Activated CD4-positive, alpha-beta T cell treated with anti-CD3 and anti-CD28 coated beads, Interleukin-2, amount 10 ng/mL, durations not matched to agents 24 days and 14 days (primary cell): ENCODE measurements at places on chromosomes 5 and 9.

DNA sequence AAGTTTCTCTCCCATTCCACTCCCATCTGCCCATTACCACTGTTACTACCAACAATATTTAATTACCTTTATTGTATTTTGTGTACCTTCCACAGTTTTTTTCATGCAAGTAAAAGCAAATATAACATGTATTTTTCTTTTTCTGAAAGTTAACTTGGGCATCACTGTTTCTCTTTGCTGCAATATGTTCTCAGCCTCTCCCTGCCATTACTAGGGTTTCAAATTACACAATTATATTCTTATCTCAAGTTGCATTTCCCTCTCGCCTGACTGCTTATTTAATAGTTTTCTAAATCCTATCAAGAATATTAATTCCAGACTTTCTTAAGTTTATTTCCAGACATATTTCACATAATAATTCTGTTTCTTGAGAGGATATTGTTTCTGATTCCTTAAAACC, 46.9 kb upstream of the GAS1 start:
- DNase-seq = no peak

DNA sequence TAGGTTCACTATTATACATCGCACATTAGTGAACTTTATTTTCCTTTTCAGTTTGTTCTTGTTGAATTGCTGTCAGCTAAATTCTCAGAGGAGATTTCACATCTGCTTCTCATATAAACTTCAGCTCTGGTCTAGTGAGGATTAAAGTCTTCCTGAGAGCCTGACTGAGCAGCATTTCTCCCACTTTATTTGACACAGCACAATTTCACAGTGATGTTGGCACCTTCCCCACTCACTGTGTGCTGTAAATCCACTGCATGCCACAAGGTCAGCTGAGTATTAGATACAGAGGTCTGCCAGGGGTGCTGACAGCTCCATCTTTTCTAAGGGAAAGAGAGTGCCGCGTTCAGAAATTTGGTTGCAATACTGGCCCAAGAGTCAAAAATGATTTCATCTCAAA, 567.4 kb downstream of the PRR16 start:
- no peak for DNase-seq

DNA sequence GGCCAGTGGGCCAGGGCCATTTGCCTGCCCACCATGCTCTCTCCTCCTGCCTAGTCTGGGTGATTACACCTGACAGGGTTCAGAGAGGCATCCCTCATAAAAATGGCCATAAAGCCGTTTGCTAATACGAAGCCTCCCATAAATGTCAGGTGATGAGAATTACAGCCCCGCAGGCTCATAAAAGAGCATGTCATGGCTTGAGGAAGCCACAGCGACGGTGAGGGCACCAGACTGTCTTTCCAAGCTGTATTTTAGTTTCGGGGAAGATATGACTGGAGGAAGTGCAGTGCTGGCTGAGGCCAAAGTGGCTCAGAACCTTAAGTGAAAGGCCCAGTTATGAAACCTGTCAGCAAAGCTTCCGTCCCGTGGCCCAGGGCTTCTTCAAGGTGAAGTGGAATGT, 18.5 kb upstream of the TCERG1 start:
- no peak for DNase-seq

DNA sequence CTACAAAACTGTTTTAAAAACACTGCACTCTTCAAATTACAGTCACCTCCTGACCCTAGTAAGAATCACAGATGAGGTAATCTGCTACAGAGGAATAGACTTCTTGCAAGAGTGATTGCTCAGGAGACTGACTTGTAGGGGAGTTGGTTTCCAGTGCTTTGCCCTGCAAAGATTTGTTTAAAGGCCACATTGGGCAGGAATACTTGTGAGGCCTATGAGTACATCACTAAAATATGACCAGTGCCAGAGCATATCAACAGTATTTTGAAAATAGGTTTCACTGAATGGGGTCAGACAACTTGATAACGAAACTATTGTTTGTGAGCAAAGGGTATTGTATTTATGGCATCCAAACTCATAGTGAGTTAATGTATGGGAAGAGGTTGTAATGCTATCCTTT, 21.5 kb upstream of the CTNND2 start:
- DNase-seq = no peak

DNA sequence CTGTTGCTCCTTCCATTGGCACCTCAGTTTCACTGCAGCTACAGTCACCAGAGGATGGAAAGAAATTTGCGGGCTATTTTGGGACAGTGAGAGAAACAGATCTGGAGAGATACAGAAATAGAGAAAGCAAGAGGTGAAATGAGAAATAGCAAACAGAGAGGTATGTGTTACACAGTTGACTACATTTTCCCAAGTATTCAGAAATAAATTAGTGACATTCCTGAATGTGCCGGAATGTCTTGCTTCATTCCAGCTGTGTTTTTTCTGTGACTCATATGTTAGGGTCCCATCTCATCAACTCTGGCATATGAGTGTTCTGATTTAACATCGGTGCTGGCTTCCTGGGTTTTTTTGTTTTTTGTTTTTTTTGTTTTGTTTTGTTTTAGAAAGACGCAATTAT, 63.8 kb upstream of the ZNF462 start:
- DNase-seq = no peak

DNA sequence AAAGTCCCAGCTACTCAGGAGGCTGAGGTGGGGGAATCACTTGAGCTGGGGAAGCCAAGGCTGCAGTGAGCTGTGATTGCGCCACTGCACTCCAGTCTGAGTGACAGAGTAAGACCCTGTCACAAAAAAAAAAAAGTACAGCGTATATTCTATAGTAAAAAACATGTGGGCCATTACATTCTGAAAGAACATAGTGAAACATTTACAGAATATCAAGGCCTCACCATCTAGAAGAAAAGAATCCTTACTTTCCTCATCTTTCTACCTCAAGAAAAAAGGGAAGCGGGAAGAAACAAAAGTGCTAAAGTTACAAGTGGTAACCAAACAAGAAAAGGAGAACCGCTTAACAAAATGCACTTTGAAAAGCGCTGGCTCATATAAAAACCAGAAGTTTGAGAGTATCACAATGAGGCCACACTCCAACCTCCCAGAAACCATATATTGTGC, 5.7 kb upstream of the SYK start:
- no peak for DNase-seq

DNA sequence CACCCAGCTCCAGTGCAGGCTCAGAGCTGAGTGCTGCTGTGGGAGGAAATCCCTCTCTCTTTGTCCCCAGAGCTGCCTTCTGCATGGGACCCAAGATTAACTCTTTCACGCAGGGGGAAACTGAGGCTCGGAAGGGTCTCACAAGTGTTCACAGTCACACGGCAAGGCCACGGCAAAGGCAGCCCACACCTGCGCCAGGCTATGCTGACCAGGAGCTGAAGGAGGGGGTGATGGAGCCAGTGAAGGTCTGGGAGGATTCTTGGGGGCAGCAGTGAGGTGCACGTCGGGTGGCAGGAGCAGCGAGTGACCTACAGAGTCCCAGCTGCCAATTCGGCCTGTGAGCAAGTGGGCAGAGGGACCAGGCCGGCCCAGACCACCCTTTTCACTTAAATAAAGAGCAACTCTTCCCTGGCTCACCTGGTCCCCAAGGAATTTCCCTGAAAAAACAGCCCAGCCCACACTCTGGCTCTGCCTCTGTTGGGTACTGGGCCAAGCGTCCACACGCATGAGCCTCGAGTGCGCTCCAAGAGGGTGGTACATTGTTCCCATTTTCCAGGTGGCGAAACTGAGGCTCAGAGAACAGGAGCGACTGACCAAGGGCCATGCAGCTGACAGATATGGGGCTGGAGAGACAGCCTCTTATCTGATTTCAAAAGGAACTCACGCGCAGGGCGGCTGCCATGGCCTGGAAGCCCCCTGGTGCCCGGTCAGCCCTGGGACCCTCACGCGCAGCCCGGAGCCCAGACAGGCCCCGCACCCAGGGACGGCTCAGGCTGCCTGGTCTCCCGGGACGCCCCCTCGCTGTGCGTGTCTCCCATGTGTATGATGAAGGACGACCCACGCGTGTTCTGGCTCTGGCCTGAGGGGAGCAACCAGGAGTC, 28.2 kb downstream of the SARDH start:
- DNase-seq = no peak

- no peak for DNase-seq
Measured at GRCh38 chr5:122141751-122142150, 12.4 kb downstream of the ZNF474 start.

DNA sequence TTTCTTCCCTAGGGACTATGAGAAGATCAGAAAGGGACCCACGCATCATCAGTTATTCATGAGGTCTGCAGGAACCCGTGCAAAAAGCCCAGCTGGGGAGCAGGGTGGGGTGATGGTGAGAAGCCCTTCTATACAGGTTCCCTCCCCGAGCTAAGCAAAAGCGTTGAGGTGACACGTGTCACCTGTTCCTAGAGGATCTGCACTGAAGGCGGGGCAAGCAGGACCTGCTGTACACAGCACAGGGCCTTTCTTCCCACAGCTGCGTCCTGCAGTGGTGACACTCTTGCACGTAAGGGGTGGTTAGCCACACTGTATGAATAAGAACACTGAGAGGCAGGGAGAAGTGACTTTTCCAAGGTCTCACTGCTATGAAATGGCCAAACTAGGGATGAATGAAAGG, 37.2 kb upstream of the SH3PXD2B start:
- no peak for DNase-seq

- DNase-seq = no peak
Measured at GRCh38 chr5:127063257-127063913, 9.9 kb downstream of the C5orf63 start.

GRCh38 chr5:138465261-138466124, at the start of gene EGR1:
EGR1 (plus strand) TSS chr5:138465479; CDS start chr5:138465762, 283 bp downstream.
- peak; percentile 98 for DNase-seq

DNA sequence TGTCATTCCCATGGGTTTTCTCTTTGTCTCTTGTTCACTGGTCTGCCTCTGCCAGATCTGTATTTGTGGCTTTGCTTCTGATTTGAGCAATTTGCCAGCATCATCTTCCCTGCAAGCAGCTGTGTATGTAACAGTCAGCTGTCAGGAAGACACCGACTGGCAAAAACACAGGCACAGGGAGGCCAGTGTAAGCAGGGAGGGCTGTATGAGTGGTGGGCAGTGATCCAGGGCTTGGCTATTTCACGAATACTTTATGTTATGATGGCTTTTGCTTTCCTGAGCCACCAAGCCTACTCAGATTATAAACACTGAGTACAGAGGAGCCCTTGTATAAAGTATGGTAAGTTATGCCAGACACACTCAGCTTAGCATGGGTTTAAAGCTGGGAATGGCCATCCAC, 11.6 kb downstream of the BNIP1 start:
- no peak for DNase-seq

GRCh38 chr5:14678773-14679334, 14.3 kb downstream of the OTULIN start:
- DNase-seq = no peak

DNA sequence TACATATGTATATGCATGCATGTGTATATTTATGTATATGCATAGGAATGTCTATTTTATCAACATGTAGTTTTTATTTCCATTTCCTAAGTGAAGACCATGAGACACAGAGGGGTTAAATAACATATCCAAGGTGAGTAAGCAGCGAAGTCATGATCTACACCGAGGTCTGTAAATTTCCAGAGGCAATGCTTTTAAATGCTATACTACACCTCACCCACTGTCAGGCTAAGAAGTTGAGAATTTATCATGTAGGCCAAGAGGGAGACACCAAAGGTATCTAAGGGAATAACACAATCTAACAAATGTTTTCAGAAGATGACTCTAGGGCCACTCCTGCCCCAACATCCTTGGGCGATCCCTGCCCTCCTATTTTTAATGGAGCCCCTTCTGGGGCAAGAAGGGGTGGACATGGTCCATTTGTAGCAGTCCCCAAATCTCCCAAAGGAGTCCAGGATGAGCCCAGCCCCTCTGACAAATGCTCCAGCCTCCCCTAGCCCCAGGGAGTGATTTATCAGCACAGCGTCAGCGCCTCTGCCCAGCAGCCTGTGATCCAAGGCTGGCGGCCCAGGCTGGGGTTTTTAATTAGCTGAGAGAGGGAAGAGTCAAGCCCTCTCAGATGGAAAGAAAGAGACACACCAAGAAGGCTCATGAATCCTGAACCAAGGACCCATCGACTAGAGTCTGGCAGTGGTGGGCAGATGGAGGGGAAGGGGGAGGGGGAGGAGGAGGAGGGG, 339.9 kb downstream of the ASTN2 start:
- no peak for DNase-seq

- no peak for DNase-seq
Measured at GRCh38 chr5:125401724-125402622, 655.5 kb upstream of the ZNF608 start.

- DNase-seq = no peak
Measured at GRCh38 chr5:145441228-145441627, 393.9 kb downstream of the PRELID2 start.

DNA sequence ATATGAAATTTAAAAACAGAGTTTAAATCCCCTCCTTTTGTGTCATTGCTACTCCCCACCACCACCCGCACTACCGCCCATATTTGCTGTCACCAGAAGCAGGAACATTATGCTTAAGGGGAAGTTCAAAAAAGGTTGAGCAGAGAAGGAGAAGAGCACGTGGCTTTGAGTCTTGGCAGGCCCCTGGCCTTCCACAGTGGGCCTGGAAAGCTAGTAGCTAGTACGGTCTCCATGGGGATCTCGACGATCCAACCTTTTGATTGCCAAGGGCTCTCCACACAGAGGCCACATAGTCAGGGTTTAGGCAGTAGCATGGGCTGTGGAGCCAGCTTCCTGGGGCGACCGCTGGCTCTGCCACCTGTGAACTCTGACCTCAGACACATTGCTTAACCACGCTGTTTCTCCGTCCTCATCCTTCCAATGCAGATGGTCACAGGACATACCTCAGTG, 90.1 kb downstream of the GOLPH3 start:
- no peak for DNase-seq

GRCh38 chr5:916441-917293, 24.0 kb downstream of the TRIP13 start:
- no peak for DNase-seq

DNA sequence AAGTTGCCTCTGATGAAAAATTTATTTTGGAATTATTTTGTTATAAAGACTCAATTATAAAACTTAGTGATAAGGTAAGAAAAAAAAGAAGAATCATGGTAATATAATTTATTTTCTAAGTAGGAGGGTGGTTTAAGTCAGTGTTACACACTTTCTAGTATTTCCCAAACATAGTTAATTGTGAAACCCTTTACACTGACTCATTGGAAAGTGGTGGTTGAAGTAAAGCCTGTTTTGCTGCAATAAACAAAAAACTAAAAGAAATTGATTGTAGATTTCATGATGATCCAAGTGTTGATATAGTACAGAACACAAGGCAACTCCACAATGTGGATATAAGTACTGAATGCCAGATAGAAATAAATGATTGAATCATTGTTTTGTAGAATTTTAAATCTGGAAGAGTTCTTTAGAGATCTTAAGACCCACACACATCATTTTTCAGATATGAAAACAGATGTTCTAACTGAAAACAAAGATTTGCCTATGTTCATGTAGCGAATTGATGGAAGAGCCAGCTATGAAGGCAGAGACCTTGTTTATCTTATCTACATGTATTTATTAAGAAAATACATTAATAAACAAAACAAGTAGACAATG, 539.8 kb downstream of the PRELID2 start:
- DNase-seq = no peak

- no peak for DNase-seq
Measured at GRCh38 chr9:105832096-105832710, 137.9 kb downstream of the TMEM38B start.

DNA sequence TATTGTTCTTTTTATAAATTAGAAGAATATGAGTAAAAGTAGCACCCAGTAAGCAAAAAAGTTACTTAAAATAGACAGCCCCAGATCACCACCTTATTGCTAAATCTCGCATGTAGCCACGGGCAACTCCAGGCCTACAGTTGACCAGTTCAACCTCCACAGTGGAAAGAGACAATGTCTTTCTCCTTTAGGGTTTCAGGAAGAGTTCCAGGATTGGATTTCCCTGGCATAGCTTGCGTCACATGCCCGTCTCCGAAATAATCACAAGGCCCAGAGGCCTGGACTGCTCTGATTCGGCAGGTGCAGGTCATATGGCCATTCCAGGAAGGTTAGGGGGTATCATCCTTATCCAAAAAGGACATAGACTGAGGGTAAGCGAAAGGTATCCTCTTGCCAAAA, 9.9 kb upstream of the PFDN1 start:
- no peak for DNase-seq
